ENCODE measurements at places on chromosomes 3 and 15.
A peak's percentile ranks its signal among the peaks of the same experiment; 100 is the strongest.

DNA sequence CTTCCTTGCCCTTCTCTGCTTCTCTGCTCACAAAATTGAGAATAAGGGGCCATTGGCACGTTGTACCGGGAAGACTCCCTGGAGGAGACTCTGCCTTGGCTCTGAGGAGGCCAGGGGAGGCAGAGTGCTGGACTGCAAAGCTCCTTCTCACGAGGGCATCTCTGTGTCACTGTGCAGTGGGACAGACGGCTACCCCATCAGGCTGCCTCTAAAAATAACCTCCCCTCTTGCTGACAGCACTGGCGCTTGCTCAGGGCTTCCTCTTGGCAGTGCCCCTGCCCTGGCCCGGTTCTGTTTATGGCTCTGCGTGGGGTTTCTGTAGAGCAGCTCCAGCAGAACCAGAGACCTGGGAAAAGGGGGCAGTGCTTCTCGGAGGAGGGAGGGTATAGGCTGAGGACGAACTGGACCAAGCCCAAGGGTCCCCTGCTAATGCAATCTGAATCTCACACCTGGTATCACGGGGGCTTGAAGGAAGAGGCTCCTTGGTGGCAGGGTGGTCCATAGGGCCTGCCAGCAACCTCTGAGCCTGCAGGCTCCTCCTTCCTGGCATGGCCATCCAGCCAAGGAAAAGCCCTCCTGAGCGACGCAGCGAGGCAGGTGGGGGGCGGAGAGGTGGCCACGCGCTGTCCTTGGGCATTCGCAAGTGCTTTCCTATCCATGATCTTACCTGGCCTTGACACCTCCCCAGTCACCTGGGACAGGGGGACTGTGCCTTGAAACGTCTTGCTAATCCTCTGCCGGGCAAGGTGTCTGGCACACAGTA, 63.3 kb upstream of the TLE3 start:
- no peak for DNase-seq

DNA sequence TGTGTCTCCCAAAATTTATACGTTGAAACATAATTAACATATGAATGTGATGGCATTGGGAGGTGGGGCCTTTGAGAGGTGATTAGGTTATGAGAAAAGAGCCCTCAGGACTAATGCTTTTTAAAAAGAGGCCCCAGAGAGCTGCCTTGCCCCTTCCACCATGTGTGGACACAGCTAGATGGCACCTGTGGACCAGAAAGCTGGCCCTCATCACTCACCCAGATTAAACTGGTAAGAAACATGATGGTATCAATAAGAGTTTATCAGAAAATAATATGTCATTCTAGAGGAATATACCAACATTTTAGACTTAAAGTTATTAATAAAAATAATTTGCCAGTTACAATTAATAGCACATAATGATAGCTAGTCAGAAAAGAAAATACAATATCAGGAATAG, 25.2 kb upstream of the FAN1 start:
- no peak for DNase-seq

- no peak for DNase-seq
Observed at GRCh38 chr15:93809516-93809915, 421.8 kb upstream of the MCTP2 start.

GRCh38 chr3:58963928-58964503, 85.8 kb downstream of the CFAP20DC start:
- DNase-seq, result no peak

GRCh38 chr3:44434834-44435510, 42.5 kb downstream of the ZNF445 start:
- DNase-seq, result no peak

- no peak for DNase-seq
Observed at GRCh38 chr3:194076475-194076874, 59.5 kb upstream of the HES1 start.

- no peak for DNase-seq
Observed at GRCh38 chr15:73391128-73391872, 22.5 kb upstream of the HCN4 start.

- DNase-seq, result no peak
Observed at GRCh38 chr3:37395286-37395685, 220.9 kb upstream of the LRRFIP2 start.

DNA sequence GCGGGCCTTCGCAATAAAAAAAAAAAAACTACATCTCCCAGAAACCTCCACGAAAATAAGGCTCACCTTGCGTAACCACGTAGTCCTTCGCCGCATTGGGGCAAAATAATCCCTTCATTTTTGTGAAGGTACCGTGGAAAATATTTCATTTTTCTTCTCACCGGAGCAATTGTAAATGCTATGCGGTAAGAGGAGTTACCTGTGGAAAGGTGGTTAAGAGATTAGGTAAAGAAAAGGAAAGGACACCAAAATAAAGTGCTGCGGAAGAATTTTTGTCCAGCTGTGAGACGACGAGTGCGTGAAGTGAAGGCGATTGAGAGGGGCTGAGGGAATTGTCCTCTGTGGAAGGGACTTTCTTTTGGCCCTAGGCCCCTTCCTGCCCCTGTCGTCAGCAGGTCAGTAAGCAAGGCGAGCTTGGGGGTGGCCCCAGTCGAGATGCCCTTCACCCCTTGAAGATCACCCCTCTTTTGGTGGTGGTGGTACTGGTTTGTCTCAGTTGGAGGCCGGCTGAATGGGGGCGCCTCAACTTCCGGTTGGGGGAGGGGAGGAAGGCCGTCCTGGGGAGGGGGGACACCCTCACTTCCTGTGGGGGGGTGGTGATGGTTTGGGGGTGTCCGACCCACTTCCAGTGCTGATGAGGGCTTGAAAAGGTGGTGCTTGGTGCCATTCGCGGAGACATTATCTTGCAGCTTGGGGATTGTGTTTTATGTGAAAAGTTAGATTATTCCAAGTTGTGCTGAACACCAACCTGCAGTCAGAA, at the start of gene HMG20A:
TSS of gene HMG20A (plus strand) at position 279 of the 760 bp plus-strand sequence. CDS start 37,520 bp downstream, outside the sequence.
- peak; percentile 85 for DNase-seq

DNA sequence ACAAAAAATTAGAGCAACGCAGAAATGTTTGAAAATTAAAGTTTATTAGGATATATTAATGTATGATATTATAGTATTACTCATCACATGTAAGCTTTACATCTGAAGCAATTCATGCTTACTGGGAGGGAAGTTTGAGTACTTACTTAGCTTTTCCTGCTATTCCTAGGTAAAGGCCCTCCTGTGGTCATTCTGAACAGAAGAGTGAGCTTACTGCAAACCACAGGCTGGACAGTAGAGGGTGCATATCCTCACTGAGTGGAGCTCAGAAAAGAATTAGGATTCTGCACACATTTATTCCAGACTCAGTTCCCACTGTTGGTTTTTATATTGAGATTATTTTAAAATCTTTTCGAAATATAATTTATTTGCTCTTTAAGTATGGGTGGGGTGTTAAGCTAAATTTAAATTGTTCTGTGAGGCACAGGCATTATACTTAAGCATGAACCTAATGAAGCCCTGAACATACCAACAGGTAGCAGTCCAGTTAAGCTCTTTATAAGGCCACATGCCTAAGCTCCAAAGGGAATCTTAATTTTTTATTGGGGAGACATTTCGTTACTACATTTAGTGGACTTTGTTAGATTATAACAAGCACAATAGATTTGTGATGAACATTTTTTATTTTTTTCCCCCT, 10.2 kb downstream of the MRPS22 start:
- DNase-seq, result peak; percentile 64

- DNase-seq, result no peak
Observed at GRCh38 chr3:100062665-100063064, 51.6 kb downstream of the FILIP1L start.

DNA sequence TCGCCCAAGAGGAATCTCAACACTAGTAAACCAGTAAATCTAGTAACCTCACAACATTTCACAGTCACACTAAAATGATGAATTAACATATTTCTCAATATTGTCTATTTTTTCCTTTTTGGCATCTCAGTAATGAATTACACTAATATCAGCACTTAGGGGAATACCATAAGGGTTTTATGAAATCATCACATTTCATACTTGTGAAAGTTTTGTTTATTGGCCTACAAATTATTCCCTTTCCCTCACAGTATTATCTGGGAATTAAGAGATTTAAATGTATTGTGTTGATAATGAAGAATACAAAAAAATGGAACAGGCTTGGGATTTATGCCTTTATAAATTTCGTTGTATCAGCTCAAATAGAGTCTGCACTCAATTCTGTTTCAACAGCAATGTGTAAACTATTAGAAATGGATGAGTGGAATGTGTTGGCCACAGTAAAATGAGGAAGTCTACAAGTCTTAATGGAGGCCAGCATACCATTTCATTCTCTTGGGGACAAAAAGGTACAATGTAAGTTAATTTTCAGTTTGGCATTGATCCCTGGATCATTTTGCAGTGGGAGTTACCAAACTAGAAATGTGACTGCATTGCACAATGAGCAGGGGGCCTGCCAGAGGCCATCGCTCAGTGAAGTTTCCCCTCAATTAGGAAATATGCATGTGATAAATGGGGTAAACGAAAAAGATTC, 195.4 kb downstream of the FMN1 start:
- DNase-seq, result no peak

DNA sequence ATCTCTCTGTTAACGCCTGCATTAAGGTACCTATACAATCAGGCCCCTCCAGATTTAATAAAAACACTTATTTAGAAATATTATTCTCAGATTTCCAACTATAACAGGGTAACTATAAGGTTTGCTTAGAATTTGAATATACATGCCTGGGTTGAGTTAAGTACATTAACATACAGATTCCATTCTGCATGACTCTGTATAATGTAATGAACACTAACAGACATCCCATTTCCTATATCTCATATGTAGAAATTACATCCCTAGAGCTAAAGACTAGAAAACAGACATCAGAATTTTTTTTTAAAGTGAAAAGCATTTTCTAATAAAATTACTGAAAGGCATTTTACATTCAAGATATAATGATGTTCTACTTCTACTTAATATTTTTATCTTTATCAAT, 162.5 kb downstream of the MECOM start:
- no peak for DNase-seq

- no peak for DNase-seq
Observed at GRCh38 chr3:125120379-125121122, 64.8 kb upstream of the HEG1 start.

- peak; percentile 61 for DNase-seq
Observed at GRCh38 chr15:91047545-91048199, 25.3 kb upstream of the VPS33B start.

GRCh38 chr3:40911928-40912327, 287.4 kb upstream of the CTNNB1 start:
- no peak for DNase-seq

DNA sequence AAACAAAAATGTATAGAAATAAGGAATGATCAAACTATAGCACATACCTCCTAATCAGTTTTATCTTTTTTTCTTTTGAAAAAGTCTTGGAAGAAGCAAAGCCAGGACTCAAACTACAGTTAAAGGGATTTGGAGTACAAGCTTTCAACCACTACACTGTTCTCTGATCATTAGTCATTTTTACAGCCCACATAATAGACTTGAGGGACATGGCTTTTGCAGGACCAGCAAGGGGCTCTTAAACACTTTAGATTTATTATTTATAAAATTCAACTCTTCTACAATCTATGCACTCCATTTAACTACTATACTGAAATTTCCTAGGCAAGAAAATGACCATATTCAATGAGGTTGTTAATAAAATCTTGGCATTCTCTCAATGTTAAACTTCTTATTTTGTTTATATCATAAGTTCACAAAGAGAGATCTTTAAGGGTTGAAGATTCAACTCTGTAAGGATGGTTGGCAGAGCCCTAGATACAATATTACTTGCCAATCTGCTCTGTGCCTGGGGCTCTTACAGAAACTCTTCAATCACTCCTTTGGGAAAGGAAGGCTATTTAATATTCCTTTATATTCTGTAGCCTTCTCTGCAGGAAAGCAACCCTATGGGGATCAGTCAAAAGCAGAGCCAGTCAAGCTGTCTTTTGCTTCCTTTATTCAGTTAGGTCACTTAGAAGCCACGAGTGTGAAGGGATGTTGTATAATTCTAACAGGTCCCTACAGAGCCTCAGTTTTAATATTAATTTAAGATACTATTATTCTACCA, 557.7 kb upstream of the SGO1 start:
- no peak for DNase-seq

- no peak for DNase-seq
Observed at GRCh38 chr15:62933386-62933785, 109.2 kb upstream of the TPM1 start.

- DNase-seq, result no peak
Observed at GRCh38 chr15:66115568-66116206, 137.9 kb downstream of the MEGF11 start.

DNA sequence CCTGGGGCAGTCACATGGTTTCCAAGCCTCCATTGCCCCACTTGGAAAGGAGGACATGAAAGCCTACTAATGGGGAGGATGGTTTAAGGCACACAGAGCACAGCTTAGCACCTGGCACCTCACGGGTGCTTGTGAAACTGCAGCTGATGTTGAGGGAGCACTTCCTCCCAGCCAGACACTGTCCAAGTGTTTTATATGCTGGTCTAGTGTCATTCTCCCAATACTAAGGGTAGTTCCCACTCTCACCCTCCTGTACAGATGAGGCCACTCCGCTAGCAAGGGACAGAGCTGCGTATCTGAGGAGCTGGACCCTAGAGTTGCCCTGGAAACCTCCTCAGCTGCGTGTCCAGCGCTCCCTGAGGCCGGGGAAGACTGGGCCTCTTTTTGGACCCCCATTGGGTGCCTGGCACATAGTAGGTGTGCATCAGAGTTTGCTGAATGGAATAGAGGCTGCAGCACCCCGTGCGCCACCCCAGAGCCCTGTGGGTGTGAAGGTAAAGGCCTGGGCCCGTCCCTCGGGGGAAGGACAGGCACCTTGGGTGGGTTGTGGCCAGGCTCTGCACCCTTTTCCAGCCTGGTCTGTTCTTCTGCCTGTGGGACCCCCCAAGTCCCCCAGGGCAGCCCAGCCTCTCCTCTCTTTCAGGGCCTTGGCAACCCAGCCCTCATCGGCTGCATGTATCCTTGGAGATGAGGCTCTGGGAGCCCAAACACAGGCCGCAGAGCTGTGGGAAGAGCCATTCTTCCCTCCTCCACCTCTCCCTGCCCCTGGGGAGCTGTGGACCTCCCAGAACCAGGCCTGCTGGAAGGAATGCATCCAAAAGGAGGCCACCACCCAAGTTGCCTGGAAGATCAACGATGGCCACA, 31.3 kb downstream of the DNASE1L3 start:
- DNase-seq, result no peak

GRCh38 chr15:99571299-99571698, 5.5 kb downstream of the MEF2A start:
- DNase-seq, result no peak

DNA sequence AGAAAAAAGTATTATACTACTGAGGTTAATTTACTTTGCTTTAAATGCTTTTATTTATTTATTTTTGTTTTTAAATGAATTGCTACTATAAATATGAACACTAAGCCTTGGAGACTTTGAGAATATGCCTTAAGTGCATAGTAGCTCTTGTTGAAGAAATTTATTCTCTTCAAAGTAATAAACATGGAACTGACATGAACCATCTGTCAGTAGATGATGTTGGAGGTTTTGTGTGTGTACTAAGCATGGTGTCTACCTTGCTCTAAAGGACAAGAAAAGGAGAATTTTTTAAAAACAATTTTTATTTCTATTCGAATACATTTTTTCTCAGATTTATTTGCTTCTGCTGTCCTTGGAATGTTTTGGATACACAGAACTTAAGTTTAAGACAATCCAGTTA, 81.1 kb upstream of the PDZRN3 start:
- no peak for DNase-seq

DNA sequence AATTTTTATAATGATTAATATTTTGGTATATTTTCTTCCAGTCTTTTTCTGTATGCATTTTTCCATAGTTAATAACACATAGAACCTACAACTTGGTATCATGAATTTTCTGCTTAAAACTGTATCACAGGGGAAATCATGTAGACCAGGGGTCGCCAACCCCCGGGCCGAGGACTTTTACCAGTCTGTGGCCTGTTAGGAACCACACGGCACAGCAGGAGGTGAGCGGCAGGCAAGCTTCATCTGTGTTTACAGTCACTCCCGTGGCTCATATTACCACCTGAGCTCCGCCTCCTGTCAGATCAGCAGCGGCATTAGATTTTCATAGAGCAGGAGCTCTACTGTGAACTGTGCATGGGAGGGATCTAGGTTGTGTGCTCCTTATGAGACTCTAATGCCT, 54.7 kb downstream of the RPL22L1 start:
- no peak for DNase-seq

Data from LHCN-M2 (cell line).